ENCODE measurements at places on chromosomes 1 and 21.

GRCh38 chr1:32884726-32885125 lies 1.6 kb upstream of the HPCA start:
- DNase-seq: no peak

GRCh38 chr1:178628637-178629251 lies 96.3 kb upstream of the RALGPS2 start:
- DNase-seq: no peak

GRCh38 chr1:8259498-8260290 lies 58.2 kb upstream of the SLC45A1 start:
- no peak for DNase-seq

DNA sequence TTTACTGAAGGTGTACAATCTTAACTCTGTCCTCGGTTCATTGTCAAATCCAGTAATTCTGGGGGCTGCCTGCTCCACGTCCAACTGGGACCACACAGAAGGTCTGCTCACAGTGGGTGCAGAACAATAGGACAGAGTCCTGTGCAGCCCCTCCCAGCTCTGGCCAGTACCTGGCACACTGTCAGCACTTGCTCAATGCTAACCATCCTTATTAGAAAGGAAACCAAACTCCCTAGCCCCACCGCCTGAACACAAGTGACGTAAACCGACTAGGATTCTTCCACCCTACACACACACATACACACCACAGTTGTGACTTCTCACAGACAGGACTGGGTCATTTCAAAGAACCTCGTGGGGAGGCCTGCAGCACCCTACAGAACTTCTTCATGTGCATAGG lies 5.2 kb downstream of the BCAR3 start:
- no peak for DNase-seq

DNA sequence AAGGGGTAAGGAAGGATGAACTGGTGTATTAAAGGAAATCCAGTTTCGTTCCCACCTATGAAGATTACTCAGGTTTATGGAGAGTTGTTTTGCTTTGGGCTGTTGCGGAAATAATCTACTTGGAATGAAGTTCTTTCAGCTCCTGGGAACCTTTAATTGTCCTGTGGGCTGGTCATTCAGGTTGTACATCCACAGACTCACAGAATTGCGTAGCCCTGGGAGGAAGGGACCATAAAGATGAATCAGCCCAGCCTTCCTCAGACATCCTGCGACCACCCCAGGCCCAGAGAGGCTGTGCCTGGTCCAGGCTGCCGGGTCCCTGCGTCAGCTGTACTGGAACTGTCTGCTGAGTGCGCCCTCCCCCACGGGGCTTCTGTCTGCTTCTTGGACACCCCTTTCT lies 72.7 kb downstream of the GALNT2 start:
- no peak for DNase-seq
